NCI-H1048 (cell line): ENCODE measurements at places on chromosomes 7 and 10.

DNA sequence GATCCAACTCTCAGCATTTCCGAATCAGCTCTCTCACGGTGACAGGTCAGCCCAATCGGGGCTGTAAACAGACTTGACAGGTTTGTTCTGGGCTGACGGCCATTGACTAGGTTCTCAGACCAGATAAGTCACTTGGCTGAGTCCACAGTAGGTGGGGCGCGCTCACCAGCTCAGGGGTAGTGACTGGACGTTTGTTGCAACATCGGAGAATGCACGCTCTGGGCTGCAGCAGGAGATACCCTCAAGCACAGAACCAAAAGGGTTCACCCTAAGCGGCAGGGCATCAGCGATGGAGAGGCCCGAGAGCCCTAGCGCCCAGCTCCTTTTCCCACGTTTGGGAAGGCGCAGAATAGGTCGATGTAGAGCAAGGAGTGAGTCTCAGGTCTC is 1.8 kb downstream of the KLLN start:
- DNase-seq: no peak

DNA sequence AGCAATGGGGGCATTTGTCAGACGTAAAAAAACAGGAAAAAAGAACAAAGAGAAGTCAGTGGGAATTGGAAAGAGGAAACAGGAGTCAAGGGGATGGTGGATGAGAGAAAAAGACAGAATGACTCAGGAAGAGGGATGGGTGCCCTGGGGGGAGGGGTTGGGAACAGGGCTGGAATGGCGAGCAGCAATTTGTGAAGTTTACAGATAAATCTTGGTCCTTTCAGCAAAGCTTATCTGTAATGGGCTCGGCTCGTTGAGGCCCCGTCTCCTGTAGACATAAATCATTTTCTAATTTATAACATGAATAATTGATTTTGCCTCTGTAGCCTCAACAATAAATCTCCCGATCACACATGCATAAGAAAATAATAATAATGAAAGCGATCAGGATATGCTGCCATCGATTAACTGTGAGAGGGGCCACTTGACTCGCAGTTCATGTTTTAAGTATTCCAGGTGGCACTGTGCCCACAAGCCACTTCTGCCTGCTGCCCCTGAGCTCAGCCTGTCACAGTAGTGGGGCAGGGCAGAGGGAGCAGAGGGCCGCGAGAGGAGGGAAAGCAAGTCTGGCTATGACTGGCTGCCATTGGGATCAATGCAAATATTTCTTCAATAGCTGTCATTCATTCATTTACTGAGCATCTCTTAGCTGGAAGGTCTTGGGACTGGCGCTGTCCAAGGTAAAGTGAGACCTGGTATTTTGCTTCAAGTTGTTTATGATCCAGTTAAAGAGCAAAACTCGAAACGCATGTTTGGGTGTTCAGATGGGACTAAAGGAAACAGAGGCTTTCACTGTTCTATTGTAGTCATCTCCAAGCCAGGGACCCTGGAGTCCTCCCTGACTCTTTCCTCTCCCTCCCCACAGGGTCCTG is 47.4 kb upstream of the R3HCC1L start:
- no peak for DNase-seq

- no peak for DNase-seq
These were observed 102.1 kb downstream of the EBF3 start for GRCh38 chr10:129861776-129862531.

- no peak for DNase-seq
These were observed 403.0 kb upstream of the RNF32 start for GRCh38 chr7:156237614-156238013.

GRCh38 chr10:70690589-70690988 is 18.3 kb downstream of the ADAMTS14 start:
- no peak for DNase-seq

DNA sequence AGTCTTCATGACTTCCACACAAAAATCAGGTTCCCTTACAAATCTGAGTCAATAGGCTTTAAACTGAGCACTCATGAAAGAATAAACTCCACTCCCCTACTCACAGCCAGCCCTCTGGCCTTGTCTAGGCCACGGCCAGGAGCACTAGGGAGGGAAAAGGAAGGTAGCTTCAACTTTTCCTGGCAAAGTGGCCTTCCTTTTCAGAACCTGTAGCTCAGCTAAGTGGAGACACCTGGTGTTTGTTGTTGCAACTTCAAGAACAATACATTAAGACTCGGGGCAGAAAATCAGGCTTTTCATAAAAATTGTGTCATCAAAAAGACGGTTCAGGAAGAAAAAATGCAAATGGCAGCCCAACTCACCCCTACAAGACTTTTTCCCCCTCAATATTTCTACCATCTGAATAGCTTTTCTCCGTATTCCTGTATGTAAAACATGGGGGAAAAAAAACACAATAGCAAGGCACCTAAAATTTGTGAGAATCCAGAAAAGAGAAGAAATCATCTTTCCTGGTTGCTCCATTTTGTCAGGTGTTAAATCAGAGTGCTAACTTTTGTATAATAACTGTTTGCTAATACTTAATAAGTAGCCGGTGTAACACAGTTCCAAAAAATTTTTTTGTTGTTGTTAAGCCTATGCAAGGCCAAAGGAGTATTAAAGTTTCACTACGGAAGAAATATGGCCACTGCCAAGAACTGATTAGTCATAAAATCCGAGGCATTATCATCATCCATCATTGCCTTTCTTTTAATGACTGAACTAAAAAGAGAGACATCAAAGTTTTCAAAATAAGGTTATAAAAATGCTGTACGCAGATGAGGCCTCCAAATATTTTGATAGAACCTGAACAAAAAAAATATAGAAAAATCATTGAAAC is 66.2 kb upstream of the ARID5B start:
- peak; percentile 51 for DNase-seq

DNA sequence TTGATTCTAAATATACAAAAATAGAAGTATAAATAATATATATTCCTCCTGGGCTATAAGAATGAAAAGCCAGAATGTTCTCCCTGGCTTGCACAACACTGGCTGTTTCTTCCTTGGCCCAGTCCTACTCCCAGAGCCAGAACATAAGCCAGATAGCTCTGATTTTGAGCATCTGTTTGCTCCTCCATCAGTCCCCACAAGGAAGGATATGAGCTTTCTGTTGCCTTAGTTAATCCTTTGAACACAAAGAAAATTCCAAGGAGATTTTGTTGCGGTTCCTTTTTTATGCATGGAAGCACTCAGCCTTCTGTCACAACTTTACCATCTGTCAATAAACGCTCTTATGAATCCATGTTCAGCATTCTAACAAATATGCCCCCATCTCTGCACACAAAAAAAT is 361.8 kb downstream of the IPMK start:
- no peak for DNase-seq
